ENCODE measurements at places on chromosomes 12 and 14. TPM values are rescaled to one million over a fixed set of nuclear protein-coding genes. Genes with fewer than 3 reads are reported as not detected.

SDS gene
- under 0.01 TPM for total RNA-seq

FAM181A gene
- not detected for total RNA-seq

PDE3A gene
- total RNA-seq, result 0.51 TPM

DNA sequence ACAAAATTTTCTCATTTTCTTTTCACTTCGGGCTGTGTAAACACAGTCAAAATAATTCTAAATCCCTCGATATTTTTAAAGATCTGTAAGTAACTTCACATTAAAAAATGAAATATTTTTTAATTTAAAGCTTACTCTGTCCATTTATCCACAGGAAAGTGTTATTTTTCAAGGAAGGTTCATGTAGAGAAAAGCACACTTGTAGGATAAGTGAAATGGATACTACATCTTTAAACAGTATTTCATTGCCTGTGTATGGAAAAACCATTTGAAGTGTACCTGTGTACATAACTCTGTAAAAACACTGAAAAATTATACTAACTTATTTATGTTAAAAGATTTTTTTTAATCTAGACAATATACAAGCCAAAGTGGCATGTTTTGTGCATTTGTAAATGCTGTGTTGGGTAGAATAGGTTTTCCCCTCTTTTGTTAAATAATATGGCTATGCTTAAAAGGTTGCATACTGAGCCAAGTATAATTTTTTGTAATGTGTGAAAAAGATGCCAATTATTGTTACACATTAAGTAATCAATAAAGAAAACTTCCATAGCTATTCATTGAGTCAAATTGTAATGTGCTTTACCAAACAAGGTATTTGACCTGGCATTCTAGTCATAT is 4.8 kb downstream of the CDKN1B start:
- DNase-seq, result no peak

GRCh38 chr14:80959496-80959895 is 4.1 kb downstream of the TSHR start:
- DNase-seq, result no peak

DNA sequence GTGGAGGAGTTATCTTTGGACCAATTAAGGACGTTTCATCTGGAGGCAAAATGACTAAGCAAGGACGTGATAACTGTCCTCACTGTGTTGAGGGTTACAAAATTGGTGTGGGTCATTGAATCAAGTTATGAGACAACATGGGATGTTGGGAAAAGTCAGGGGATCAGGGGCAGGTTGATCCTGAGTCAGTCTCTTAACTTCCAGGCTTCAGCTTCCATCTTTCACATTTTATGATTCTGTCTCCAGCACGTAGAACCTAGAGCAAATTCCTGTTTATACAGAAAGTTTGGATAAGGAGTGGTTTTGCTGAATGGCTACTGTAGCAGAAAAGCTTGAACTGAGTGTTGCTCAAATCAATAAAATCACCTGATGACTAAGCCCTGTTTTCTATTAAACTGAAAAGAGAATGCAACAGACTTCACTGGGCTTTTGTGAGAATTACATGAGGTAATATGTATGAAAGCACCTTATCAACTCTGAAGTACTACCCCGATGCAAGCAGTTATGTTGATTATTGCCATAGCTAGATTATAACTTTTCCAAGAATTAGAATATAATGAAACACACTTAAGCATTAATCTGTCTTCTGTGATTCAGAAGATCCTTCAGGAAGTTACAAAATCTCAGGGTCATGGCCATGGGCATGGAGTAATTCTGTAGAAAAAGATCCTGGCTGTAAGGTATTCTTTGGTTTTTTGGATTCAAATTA is 184.8 kb downstream of the ETV6 start:
- DNase-seq, result no peak

GRCh38 chr12:75921622-75922289 is 109.8 kb downstream of the PHLDA1 start:
- DNase-seq, result no peak

Data from dermis microvascular lymphatic vessel endothelial cell (primary cell).